Activated T-cell treated with anti-CD3 and anti-CD28 coated beads, Interleukin-2, amount 50 U/mL, for 24 hours (primary cell): ENCODE measurements at places on chromosomes 5 and 9.

- DNase-seq, result no peak
These were observed 568.3 kb downstream of the CCDC171 start for GRCh38 chr9:16121168-16121567.

DNA sequence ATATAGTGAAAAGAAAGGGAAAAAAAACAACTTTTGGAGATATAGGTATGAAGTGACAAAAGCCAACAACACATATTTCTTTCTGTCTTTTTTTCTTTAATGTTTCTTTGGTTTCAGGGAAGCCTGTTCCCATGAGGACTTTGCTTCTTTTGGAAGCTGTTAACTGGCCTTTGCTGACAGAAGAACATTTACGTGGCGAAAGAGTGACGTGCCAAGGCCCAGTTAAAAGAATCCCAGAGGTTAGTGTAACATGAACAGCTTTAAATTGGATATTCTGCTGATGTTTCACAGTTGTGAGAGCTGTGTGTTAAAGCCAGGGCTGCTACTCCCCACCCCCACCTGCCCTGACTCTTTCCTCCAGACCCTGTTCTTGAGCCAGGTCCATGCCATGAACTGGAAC is 275.9 kb downstream of the CRB2 start:
- DNase-seq, result no peak

GRCh38 chr5:128193665-128194390 is 110.3 kb downstream of the SLC12A2 start:
- DNase-seq, result no peak

GRCh38 chr9:134341306-134341705 is 15.1 kb downstream of the RXRA start:
- no peak for DNase-seq

GRCh38 chr9:124017051-124017928 is 5.7 kb downstream of the LHX2 start:
- no peak for DNase-seq

DNA sequence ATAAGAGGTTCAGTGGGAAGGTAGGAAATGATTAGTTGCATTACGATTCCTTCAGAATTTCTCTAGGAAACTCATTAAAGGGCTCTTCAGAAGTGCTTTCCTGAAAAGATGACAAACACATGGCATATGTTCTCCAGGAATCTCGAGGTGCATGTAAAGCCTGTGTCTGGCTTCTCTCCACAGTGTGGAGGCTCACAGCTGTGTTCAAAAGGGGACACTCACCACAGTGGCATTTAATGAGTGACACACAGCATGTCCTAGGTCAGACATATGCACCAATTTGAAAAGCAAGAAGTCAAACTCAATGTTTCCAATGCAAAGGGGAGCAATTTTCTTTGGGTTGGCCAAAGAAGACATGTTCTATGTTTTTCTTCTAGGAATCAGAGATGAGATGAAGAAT is 976.9 kb downstream of the MAT2B start:
- DNase-seq, result no peak
